HT1080 (cell line): ENCODE measurements at places on chromosomes 6 and 20. TPM values are rescaled to one million over a fixed set of nuclear protein-coding genes. Genes with fewer than 3 reads are reported as not detected.

The MYL9 gene
- 3.8 and 10.0 TPM in 2 replicates for total RNA-seq

The CLPSL2 gene
- total RNA-seq: not detected in 2 replicates

- peak; percentile 39 for DNase-seq
These were observed 18.7 kb downstream of the IL20RA start for GRCh38 chr6:137025786-137026730.

- DNase-seq: no peak
These were observed 495.6 kb upstream of the MAN1A1 start for GRCh38 chr6:119845161-119845560.

- DNase-seq: peak; percentile 25
These were observed 16.5 kb downstream of the CARMIL1 start for GRCh38 chr6:25295651-25296050.

DNA sequence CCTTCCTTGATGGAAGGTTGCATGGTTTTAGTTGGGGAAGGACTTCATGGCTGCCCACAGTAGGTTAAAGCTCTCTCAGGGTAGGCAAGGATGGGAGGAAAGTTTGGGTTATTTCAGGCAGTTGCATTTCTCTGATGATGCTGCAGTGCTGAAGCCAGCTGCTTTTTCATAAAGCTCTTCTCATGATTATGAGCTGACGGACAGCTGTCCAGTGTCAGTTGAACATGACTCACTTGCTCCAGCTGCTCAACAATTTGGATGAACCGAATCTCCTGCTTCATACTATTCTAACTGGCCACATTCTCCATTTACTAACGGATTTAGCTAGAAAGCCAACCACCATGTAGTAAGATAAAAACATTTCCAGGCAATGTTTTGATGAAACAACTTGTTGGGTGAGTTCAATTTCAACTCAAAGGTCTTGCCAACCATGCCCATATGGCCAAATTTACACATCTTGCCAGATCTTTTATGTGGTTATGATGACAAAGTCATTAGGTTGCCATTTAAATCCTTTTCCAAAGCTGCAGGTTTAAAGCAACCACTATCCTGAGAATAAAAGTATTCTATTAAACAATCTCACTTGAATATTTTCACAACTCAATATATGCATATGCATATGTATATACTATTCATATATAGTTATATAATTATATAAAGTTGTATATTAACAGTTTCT, 125.9 kb downstream of the HS3ST5 start:
- DNase-seq: no peak

GRCh38 chr20:38181207-38181801, 16.2 kb upstream of the TGM2 start:
- DNase-seq: no peak

DNA sequence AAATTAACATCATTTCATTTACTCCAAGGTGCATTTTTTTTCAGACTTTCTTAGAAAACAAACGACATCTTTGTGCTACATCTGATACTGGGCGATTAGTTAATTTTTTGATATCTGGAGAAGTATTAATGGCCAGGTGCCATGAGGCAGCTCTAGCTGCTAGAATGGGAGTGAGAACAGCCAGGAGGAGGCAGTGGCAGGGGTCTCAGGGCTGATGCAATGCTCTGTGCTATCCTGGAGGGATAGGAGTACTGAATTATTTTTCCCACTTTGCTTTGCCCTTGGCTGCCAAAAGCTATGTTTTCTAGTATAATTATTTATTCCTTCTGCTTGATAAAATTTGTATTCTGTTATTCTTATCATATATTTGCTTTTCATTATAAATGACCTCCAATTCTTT, 133.6 kb upstream of the NOX3 start:
- DNase-seq: no peak

DNA sequence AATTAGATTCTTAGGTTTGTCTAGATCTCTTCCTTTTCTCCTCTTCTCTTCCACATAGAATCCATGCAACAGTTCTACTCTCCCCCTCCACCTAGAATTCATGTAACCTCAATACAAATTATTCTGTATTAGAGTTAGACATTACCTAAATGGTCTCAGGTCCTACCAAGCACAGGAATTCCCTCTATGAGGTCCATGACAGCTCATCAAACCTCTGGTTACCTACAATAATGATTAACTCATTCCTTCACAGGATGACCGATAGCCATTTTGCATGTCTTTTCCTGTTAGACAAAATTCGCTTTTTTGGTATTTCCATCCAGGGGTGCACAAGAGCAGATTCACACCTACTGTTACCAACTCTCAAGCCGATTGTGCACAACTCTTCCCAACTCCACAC, 27.4 kb upstream of the BMP2 start:
- DNase-seq: no peak

DNA sequence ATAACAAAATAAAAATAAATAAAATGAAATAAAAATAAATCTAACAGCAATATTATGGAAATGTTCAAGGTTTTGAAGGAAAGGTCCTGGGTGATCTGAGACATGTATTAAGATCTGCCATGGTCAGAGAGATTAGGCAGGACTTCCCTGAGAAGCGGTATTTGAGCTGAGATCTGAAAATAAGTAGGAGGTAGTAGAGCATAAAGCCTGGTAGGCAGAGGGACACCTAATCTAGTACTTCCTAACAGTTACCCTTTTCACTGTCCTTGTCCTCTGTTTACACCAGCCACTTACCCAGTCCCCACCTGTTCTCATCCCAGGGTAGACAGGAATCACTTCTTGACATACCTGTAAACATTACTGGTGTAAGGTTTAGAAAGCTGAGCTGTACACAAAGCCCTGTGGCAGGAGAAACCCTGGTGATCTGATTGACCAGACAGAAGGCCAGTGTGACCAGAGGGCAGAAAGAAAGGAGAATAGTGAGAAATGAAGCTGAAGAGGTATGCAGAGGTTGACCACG, 8.3 kb upstream of the ZNF318 start:
- DNase-seq: no peak
